Activated CD4-positive, alpha-beta T cell treated with anti-CD3 and anti-CD28 coated beads, Interleukin-2, Interleukin-4, amounts not matched to agents 100 ng/mL and 50 ng/mL, durations not matched to agents 16 hours and 8 hours (primary cell): ENCODE measurements at places on chromosomes 1 and 21.

DNA sequence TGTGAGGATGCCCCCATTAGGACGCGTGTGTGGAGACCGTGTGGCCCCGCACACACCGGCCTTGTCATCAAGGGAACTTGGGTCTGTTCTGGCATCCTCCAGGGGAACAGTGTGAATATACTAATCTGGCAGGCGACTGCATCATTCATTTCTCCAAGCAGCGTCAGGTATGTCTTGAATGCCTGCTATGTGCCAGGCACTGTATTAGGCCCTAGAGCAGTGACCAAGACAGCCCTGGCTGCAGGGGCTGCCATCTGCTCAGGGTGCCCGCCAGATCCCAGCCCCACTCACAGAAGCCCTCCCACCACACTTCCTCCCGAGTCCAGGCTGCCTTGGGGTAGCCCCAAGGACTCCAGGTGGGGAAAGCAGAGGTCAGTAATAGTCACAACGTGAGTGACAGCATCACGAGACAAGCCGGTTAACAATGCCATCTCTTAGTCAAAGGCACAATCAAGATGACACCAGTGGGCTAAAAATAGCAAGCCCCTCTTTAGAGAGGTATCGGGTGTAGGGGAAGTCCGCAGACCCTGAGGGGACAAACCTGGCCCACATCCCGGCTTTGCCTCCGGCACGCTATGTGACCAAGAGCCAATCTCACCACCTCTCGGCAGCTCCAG, 7.5 kb upstream of the LAPTM5 start:
- DNase-seq, result no peak

DNA sequence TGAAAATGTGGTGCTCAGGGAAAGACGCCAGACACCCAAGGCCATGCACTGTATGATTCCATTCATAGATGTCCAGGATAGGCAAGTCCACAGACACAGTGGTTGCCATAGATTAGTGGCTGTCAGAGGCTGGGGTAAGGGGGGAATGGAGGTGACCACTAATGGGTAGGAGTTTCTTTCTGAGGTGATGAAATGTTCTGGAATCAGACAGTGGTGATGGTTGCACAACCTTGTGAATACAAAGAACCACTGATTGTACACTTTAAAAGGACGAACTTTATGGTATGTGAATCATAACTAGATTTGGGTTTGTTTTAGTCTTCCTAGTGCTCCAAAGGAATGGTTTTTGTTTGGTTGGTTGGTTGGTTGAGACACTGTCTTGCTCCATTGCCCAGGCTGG, 51.7 kb downstream of the PRAMEF20 start:
- DNase-seq, result no peak

- DNase-seq, result no peak
Observed at GRCh38 chr1:2213576-2214505, 14.3 kb upstream of the SKI start.

GRCh38 chr21:45283035-45283610, 4.6 kb downstream of the POFUT2 start:
- no peak for DNase-seq

GRCh38 chr1:53693773-53694717, 44.9 kb downstream of the GLIS1 start:
- DNase-seq, result no peak

- no peak for DNase-seq
Observed at GRCh38 chr1:43668956-43669355, 19.0 kb downstream of the KDM4A start.

DNA sequence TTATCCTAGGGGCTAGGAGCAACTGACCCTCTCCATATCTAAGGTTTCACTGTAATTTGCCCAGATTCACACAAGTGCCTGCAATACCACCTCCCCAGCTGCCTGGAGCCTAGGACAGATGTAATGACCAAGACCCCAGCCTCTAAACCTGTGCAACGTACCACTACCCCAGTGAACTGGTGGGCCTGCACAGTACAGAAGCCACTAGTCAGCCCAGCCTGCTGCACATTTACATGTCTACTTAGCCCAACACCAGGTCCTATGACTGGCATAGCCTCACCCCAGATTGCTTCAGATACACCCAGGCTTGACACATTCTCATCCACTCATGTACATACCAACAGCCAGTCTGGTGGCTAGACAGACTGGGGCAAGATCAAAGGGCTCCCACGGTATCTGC, 1336.6 kb downstream of the BRINP3 start:
- DNase-seq, result no peak

GRCh38 chr1:71357708-71358107, 276.9 kb upstream of the ZRANB2 start:
- DNase-seq, result no peak

GRCh38 chr1:25467193-25467592, 36.5 kb downstream of the MACO1 start:
- DNase-seq, result no peak

- DNase-seq, result peak; percentile 62
Observed at GRCh38 chr1:110645821-110646735, 28.7 kb downstream of the KCNA3 start.
